Cortex of kidney (tissue), 1 donor: ENCODE measurements at places on chromosomes 5 and 9.

DNA sequence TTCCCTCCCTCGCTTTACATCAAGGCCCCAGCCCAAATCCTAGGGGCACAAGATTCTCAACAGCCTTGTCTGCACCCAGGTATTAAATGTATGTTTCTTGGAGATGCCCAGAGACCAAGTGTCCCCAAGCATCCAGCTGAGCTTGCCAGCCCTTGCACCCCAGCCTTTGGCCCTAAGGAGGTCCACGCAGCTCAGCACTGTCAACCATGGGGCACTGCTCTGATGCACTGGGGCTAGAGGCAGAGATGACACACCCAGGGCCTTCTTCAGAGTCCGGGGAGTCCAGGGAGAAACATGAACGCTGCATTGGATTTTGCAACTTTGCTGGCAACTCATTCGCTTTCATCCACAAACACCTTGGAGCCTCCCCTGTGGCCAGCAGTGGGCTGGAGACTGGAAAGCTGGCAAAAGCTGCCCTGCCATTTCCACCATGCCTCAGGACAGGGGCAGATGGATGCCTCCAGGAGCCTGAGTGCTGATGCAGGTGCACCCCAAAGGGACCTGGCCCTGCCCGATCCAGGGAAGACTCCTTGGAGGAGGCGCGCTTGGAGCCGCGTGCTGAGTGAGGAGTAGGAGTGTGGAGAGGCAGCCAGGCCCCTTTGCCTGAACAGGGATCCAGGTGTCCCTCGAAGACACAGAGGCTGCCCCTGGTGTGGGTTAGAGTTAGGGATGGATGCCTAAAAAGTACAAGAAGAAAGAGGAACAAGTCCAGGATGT lies 19.3 kb downstream of the PAEP start:
- no peak for DNase-seq

DNA sequence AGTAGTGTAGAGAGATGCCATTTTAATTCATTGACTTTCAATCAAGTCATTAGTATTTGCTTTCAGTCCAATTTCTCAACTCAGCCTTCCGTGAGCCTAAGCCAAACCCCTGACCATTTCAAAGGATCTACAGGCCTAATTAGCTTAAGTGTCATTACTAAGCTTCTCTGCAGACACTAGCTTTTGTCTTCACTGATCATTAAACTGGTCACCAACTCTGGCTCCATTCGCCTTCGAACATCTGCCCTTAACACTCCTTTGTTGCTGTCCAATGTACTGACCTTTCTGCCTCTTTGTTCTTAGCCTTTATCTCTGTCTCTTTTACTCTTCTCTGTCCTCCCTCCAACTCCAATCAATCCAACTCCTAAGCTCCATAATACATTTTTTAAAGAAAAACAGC lies 299.3 kb downstream of the DIRAS2 start:
- no peak for DNase-seq

DNA sequence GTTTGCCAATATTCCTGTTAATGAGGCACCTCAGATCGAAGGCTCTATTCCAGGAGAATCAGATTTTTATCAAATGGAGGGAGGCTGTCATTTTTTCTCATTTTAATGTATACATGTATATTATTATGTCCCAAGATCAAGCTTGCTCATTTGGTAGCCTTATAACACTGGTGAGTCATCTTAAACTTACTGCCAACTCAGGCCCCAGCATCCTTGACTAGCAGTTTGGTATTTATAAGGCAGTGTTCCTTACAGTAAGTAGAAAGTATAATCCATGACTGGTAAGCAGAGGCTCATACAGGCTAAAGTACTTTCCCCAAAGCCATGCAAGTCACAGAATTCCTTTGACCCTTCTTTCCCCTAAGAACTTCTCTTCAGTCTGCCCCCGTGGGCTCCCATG lies 90.7 kb upstream of the NR3C1 start:
- DNase-seq: no peak

DNA sequence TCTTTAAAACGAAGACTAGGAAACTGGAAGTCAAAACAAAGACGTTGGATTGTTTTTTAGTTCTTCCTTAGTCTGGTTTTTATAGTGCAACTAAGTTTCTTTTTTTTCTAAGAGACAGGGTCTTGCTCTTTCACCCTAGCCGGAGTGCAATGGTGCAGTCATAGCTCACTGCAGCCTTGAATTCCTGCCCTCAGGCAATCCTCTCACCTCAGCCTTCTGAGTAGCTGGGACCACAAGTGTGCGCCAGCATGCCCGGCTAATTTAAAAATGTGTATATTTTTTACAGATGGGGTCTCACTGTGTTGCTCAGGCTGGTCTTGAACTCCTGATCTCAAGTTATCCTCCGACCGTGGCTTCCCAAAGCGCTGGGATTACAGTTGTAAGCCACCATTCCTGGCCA lies 27.6 kb downstream of the ZFYVE16 start:
- DNase-seq: no peak

DNA sequence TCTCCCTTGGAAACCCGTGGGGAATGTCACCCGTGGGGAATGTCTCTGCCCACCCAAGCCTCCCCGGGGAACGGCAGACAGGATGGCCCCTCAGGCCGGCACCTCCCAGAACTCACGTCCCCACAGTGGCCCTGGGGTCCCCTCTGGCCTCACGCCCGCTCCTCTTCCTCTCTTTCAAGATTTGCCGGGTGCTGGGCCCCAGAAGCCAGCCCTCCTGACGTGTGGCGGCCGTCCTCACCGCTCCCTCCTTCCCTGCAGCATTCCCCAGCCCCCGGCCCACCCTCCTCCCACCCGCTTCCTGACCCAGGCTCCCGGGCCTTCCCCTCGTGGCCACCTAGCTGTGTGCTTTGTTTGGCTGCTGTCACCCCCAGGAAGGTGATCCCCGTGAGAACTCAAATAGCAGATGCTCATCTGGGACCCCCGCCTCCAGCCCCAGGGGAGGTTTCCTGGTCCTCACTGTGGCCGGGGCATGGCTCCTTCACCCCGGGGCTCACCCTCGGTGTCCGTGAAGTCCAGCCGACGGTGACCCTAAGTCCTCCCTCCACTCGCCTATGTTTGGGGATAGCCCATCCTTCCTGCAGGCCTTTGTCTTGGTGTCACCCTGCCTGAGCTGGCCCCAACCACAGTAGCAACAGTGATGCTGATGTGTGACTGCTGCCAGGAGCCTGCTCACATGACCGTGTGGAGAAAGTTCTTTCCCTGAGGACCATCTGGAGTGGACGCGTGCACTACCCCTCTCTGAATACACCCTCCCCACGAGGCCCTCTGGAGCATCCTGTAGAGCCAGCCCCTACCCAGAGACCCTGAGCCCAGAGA lies 163.3 kb upstream of the IER5L start:
- DNase-seq: no peak

DNA sequence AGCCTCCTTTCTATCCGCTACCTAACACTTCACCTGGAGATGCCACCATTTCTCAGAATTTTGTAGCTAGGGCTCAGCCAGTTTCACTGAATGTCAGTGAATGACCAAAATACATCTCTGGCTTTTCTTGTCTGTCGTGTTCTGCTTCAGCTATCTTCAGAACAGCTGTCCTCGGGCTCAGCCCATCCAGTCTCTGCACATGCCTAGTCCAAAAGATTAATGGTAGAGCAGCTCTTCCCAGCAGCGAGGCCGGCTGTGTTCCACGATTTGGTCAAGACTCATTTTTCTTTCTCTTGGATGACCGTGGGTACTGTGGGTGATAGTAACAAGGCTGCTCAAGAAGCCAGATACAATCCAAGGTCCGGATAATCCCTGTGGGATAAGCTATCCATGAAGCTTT lies 342.8 kb downstream of the GABRG2 start:
- no peak for DNase-seq

- no peak for DNase-seq
Observed at GRCh38 chr9:6733831-6734230, 23.9 kb upstream of the KDM4C start.

DNA sequence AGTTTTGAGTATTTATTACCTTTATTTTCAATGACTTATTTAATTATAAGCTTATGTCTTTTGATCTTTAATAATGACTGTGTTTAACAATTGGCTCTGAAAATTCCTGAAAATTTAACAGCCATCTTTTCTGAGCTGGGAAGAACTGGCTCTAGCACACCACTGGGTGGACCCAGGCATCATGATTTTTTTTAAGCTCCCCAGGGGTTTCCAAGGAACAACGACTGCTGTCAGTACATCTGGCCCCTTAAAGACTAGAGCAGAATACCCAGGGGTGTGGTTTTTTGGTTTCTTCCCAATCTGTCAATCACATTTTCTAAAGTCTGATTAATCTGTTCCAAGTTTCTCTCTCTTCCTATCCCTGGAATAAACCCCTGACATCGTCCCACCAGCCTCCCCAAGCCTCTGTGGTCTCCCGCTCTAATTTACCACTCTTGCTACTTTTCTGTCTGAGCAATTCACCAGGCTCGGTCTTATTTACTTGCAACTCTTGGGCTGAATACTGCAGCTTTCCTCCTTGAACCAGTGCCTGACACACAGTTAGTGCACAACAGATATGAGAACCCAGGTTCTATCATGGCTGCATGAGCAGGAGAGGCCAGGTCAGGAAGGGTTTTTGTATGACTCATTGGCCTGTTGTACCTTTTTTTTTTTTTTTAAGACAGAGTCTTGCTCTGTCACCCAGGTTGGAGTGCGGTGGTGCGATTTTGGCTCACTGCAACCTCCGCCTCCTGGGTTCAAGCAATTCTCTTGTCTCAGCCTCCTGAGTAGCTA lies 321.9 kb downstream of the ZSWIM6 start:
- DNase-seq: no peak

GRCh38 chr9:127451608-127451857 lies 223 bp downstream of the LRSAM1 start:
- DNase-seq: no peak

DNA sequence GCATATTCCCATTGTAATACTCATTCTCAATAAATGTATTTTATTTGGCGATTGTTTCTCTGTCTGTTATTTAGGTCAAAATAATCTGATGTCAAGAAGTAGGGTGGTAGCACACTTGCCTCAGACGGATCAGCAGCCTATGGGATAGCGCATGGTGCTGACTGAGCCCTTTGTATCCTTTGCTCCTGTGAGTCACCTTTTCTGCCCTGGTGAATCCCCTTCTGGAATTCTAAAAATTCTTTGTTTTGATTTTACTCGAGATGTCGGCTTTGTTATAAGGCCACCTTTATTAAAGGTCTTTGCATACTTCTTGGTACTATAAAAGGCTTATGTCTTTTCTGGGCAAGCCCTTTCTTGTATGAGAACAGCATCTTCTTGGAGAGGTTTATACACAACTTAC lies 1187.8 kb downstream of the CDH9 start:
- no peak for DNase-seq

DNA sequence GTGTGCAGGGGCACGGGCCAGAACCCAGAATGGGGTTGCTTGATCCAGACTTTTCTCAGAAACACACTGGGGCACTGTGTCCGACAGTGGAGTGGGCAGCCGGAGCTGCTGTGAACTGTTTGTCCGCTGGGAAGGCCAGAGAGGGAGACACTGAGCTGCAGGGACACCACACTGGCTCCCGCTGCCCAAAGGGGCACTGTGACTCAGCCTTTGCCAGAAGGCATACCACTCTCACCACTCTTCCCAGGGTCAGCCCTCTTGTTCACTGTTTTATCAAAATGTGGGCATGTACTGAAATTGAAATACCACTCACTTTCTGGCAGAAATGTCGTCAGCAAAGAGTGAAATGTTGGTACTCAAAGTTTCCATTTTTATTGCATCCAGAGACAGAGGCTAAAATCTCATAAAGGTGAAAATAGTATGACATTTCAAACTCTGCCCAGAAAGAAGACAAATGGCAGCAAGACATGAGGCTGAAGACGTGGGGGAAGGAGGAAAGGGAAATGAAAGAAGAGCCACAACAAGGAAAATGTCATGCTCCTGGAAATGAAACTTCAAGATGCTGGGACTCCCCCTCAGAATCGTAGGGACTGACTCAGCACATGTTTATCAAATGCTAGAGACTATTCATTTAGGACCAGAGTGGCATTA lies 4.5 kb upstream of the IL7R start:
- DNase-seq: no peak

GRCh38 chr5:107340631-107341030 lies 330.1 kb downstream of the EFNA5 start:
- no peak for DNase-seq

DNA sequence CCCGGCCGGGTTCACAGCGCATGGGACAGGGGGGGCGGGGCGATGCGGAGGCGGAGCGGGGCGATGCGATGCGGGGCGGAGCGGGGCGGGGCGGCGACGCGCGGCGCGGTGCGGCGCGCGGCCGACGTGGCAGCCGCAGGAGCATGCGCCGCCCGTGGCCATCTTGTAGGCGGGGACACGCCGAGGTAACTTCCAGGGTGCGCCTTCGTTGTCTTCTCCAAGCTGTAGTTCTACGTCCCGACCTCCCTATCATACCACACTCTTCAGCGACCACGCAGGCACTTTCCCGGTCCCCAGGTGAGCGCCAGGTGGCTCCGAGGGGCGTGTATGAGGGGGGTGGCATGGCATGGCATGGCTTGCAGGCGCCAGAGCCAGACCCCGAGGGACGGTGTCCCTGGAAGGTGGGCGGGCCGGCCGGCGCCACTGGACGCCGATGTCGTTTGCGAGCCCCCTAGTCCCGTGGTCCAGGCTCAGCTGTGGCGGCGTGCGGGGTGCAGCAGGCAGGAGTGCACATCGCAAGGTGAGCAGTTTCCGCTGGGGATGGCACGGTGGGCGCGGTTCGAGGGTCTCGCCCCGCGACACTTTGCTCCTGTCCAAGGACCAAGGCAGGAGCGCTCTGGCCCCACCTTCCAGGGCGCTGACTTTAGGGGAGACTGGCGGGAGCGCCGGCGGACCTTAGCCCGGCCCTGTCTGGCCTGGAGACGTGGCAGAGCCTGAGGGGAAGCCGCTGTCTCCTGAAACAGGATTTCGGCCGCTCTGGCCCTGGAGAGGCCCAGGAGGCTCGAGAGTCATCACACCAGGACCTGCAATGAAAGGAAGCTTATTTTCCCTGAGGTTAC lies at the start of gene PRRC1:
Gene PRRC1 (plus strand): TSS at position 161 of the 839 bp plus-strand sequence. CDS start 5,840 bp downstream, outside the sequence.
- DNase-seq: no peak

DNA sequence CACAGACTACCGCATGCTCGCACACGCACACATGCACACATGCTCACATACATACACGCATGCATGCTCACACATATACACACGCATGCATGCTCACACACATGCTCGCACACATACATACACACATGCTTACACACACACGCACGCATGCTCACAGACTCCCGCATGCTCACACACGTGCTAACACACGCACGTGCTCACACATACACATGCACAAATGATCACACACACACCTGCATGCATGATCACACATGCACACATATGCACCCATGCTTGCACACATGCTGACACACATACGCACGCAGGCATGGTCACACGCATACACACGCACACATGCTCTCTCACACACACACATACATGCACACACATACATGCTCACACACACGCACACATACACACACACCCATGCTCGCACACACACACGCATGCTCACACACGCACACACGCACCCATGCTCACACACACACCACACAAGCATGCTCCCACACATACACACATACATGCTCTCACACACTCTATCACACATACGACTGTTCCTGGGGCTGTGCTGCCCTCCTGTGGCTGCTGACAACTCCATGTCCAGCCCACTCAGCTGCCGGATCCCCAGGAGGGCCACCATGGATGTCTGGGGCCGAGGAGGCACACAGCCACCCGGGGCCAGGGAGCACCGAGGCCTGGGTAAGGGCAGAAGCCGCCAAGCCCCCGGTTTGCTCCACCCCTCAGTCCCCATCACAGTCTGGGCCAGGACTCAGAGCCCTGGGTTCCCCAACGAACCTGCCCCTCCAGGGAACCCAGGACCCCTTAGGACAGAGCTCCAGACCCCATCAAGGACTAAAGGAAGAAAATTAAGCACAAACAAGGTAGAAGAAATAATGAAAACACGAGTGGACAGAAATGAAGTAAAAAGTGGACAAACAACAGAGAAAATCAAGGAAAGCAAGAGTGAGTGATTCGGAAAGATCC lies 31.4 kb upstream of the EGFL7 start:
- DNase-seq: no peak
